A172 (cell line): ENCODE measurements at places on chromosomes 12 and 14.

- DNase-seq: no peak
Measured at GRCh38 chr14:91303091-91303923, 58.8 kb upstream of the GPR68 start.

DNA sequence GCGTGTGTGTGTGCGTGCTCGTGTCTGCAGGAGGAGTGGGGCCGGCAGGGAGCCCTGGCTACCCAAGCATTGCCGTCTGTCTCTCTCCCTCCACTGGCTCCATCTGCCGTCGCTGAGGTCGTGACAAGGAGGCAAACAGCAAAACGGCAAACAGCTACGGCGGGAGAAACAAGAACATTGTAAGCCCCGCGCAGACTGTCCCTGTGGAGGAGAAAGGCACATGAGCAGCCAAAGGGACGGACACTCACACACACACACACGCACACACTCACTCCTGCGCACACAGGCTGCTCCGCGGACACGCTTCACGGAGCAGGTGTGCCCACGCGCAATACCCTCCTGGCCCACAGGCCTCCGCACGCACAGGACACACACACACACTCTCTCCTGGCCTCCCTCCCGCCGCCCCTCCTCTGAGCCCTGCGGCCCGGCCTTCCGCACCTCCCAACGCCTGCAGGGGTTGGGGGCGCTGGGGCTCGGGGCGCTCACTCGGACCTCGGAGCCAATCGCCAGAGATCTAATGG lies 905 bp downstream of the CISTR start:
- no peak for DNase-seq

- peak; percentile 74 for DNase-seq
Measured at GRCh38 chr12:76422543-76423438, 74.6 kb upstream of the BBS10 start.

DNA sequence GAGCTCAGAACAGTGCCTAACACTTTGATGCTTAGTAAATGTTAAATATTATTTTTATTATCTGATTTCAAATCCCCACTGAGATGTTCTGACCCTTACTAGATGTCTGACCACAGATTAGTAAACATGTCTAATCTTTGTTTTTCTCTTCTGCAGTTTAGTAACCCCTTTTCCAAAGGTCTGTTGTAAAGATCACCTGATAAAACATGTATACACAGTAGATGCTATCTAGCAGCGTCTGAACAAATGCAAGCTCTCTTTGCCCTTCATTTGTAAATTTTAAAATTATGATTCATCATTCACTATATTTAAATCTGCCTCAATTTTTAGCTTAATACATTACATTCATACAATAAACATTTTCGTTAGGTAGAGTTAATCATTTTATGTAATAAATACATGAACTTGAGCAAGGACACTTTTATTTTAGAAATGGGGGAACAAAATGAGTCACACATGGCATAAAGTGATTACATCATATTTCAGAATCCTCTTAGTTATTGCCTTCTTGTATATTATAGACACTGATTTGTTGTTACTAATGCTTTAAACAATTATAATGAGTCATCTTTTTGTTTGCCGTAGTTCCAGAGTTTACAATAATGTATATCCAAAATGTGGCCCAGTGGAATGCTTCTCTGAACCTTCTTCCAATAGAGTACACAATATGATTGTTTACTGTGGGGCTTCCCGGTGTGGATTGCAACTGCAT lies 1.7 kb upstream of the OR4K5 start:
- DNase-seq: no peak
